NCI-H1105 (cell line): ENCODE measurements at places on chromosomes 5 and 9.
A peak's percentile ranks its signal among the peaks of the same experiment; 100 is the strongest.

GRCh38 chr5:7927466-7928375, 58.8 kb downstream of the MTRR start:
- DNase-seq, result peak; percentile 49

DNA sequence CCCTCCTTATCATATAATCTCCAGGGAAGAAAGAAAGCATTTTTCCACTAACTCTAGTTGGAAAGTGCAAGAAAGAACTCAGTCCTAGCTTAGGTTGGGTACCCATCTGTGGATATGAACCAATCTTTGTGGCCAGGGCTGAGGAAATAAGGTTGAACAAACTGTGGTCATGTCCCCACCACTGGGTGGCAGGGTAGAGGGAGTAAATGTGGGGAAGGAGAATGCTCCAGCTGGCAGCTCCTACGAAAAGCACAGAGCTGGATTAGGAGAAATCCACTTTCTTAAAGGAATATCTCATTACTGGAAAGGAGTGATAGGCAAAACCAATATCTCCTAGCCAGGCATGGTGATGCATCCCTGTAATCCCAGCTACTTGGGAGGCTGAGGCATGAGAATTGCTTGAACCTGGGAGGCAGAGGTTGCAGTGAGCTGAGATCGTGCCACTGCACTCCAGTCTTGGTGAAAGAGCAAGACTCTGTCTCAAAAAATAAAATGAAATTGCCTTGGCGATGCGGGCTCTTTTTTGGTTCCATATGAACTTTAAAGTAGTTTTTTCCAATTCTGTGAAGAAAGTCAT, 175.1 kb downstream of the CCDC192 start:
- no peak for DNase-seq

GRCh38 chr9:26727471-26727870, 165.1 kb downstream of the CAAP1 start:
- DNase-seq, result no peak

GRCh38 chr5:130335117-130335516, 430.9 kb downstream of the CHSY3 start:
- DNase-seq, result no peak

GRCh38 chr5:140295414-140295813, 7.5 kb downstream of the PFDN1 start:
- peak; percentile 7 for DNase-seq

- DNase-seq, result no peak
Observed at GRCh38 chr5:14915291-14915952, 43.8 kb upstream of the ANKH start.

DNA sequence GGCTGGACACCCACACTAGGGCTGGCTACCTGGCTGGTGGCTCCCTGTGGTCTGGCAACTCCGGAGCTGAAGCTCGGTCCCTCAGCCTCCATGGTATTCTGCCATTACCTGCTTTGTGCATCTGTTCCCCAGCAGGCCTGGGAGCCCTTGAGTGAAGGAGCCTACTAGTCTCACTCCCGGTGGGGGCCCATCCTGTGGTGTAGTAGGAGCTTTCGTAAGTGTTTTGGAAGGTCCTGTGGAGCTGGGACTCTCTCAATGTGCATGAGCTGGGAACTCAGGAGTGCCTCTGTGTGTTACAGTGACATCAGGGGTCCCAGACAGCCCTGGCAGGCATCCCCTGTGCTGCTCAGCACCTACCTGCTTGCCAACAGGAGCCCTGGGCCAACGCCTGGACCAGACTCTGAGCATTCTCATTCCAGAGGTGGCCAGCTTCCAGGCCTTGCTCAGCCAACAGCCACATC, 267.1 kb downstream of the GADD45G start:
- DNase-seq, result no peak

DNA sequence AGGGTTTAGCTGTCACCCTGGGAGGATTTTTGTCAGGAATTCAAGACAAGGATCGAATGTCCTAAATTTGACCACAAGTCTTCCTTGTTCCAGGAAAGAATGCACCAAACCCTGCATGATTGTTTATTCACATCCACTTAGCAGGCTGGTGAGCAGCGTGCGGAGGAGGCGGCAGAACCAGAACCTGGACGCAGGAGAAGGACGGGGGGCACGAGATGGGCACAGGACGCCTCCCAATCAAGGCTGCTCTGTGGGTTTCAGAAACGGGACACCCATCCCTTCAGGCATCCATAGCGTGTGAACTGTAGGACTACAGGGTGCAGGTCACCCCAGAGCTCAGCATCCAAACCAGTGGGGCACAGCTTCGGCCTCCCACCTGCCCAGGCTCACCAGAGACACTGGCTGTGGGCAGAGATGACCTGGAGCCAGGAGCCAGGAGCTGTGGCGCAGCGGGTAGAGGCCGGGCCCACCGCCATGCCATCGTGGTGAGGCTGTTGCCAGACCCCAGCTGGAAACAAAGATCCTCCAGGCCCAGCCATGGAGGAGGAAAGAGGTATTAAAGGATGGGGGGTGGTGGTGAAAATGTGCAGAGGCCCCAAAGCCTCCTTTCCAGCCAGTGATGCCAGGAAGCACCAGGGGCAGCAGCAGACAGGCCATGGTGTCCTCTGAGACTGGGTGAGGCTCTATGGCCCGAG, 32.3 kb upstream of the ADAMTS2 start:
- DNase-seq, result no peak

- no peak for DNase-seq
Observed at GRCh38 chr9:136013116-136013515, 51.9 kb upstream of the UBAC1 start.

GRCh38 chr5:172952034-172952511, 7.2 kb upstream of the RPL26L1 start:
- no peak for DNase-seq

GRCh38 chr9:107905308-107906020, 415.9 kb upstream of the KLF4 start:
- no peak for DNase-seq

DNA sequence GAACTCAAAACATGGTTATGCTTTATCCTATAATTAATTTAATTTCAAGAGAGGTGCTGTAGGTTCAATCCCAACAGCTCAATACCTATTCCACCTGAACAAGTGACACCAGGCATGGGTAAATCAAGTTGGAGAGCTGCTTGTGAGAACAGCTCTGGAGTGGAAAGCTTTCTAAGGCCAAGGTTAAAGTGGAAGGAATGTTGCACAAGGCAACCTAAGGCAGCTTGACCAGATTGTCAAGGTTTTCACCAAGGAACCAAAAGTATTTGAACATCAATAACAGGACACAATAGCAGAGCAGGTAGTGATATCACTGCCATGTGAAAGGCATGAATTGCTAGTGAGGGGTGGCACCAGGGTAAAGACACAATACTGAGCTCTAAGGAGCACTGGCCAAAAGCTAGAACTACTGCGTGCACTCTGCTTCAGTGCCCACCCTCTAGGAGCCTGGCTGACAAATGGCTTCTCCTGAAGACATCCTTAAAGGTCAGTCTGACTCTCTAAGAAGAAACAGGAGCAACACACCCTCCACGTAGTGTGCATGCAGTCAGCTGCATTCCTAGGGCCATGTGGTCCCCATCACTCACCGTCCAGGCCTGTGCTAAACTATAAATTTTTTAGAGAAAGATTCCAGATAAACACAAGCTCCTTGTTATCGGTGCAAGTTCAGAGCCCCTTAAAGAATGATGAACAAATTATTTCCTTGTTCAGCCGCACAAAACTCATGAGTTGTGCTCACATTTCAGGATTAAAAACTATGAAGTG, 677.7 kb upstream of the KLF4 start:
- DNase-seq, result no peak

DNA sequence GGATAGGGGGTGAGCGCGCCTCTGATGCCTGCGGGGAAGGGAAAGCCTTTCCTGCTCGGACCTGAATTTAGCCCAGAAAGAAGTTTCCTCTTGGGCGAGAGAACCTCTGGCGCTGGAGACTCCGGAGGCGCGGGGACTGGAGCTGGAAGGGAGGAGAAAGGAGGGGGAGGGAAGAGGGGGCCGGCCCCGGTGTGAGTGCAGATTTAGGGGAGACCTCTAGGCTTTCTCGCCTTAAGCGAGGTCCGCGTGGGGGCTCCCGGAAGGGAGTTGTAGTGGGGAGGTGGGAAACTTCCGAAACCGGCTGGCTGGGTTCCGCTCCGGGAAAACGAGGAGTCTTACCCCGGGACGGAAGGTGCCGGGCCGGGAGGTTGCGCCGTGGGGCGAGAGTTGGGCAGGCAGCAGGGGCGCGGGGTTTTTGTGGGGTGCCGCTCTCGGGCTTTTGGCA, 1.3 kb downstream of the PCSK5 start:
- no peak for DNase-seq

GRCh38 chr5:136619556-136619955, 254.2 kb upstream of the TRPC7 start:
- DNase-seq, result no peak

- no peak for DNase-seq
Observed at GRCh38 chr5:52783226-52783959, 4.3 kb upstream of the ITGA1 start.

DNA sequence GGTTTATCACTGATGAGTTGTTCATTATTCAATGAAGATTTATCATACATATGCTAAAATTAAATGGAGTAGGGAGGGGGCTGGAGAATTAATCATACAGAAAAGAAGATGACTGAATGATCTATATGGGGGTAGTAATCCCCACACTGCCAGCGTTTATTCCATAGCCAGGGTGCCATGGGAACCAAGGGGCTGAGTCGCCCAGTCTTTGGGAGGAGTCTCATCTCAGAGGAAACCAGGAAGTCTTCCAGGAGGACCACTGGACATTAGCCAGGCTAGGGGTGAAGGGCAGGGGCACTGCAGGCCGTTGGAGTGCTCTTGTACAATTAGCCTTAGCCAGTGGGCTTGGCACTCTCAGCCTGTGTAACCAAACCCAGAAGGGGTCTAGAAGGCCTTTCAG, 226.5 kb downstream of the ARL15 start:
- no peak for DNase-seq

GRCh38 chr5:116037236-116037822, 5.1 kb downstream of the ARL14EPL start:
- no peak for DNase-seq

GRCh38 chr9:130862217-130862616, 27.2 kb downstream of the ABL1 start:
- DNase-seq, result no peak

- DNase-seq, result no peak
Observed at GRCh38 chr9:126788046-126788445, 16.8 kb upstream of the ZBTB43 start.

- no peak for DNase-seq
Observed at GRCh38 chr5:80438739-80439138, 30.9 kb downstream of the ZFYVE16 start.

- no peak for DNase-seq
Observed at GRCh38 chr9:119003201-119003611, 366.0 kb downstream of the BRINP1 start.

DNA sequence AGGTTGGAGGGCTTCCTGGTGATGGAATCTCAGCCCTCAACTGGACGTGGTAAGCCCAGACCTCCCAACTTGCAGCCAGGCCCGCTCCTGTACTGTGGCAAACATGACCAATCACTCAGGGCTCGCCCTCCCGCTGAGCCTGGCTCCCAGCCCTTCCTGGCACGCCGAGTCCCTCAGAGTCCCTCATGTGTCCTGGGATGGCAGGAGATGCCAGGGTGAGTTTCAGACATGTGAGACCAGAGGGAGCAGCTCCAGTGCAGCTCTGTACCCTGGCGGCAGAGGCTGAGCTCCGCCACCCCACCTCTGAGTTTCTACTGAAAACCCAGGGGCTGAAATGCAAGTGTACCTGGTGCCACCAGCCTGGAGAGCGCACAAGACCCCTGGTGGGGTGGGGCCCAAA, 42.0 kb upstream of the RXRA start:
- DNase-seq, result no peak

- DNase-seq, result no peak
Observed at GRCh38 chr5:93596676-93597490, 13.9 kb downstream of the NR2F1 start.

DNA sequence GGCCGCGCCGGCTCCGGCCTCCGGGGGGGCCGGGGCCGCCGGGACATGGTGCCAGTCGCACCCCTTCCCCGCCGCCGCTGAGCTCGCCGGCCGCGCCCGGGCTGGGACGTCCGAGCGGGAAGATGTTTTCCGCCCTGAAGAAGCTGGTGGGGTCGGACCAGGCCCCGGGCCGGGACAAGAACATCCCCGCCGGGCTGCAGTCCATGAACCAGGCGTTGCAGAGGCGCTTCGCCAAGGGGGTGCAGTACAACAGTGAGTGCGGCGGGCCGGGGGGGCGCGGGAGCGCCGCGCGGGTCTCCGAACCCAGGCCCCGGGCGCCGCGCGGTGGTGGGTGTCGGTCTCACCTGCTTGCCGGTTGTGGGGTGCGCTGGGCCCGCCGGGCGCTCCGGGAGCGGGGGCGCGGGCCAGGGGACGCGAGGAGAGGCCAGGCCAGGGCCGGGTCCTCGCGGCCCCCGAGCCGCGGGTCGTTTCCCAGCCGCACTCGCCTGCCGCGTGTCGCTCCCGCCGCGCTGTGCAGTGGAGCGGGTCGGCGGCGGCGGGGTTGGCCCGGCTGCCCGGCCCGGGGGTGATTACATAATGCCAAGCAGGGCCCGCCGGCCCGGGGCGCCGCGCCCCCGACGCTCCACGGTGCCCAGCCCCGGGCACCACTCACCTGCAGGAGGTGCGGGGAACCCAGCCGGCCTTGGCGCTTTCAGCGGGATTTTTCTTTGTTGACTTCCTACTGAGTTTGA, 492 bp downstream of the RABL6 start:
- no peak for DNase-seq

- DNase-seq, result no peak
Observed at GRCh38 chr9:36264896-36265295, 6.6 kb upstream of the GNE start.

DNA sequence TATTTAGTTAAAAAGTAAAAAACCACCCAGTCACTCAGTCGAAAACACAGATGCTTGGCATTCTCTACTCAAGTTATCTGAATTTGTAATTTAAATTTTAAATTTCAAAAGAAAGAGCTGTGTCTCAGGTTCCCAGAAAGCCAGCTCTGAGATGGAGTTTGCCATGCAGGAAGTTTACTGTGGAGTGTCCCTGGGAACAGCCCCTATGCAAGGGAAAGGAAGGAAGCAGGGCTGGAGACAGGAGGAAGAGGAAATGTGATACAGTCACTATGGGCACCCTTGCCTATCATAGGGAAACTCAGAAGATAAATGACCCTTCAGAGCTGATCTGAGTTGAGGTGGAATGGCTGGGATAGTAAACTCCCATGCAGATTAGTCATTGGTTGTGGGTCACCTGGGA, 408.8 kb upstream of the ACTBL2 start:
- no peak for DNase-seq

GRCh38 chr5:73205305-73205704, 32.3 kb downstream of the TMEM174 start:
- peak; percentile 74 for DNase-seq

- DNase-seq, result no peak
Observed at GRCh38 chr5:131488463-131488862, 146.6 kb downstream of the RAPGEF6 start.

DNA sequence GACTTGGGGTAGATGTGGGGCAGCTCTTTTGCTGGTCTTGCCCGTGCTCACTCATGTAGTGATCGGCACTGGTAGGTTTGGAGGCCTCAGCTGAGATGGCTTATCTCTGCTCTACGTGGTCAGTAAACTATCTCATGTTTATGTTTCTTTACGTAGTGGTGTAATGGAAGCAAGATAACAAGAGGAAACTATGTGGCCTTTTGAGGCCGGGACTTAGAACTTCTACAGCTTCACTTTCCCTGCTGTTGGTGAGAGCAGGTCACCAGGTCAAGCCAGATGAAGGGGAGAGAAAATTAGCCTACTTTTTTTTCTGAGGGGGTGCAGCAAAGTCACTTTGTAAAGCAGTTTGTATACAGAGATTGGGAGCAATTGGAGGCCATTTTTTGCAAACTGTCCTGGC, 8.5 kb downstream of the FOCAD start:
- DNase-seq, result no peak
